ENCODE measurements at places on chromosomes 3 and 15. TPM values are rescaled to one million over a fixed set of nuclear protein-coding genes. Genes with fewer than 3 reads are reported as not detected.

DNA sequence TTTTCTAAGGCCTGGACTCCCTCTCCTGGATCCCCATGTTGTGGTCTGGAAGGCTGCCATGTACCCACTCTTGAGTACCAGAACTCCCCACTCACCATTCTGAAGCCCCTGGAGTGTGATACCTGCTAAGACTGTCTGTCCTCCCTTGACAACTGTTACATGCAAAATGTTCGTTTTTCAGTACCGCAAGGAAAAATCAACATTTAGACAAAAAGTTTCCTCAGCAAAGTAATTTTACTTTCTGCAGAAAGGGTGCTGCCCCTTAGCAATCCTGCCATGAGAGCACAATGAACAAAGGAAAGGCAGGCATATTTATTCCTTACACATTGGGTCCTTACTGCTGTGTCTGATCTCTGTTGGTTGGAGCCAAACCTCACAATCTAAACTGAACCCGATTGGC lies 7.0 kb upstream of the GK5 start:
- H3K4me3 ChIP-seq: no peak overlapping the region
- no peaks in the 10 kb centered on the region for H3K4me1 ChIP-seq
- H3K36me3 ChIP-seq: no peaks in the 10 kb centered on the region

DNA sequence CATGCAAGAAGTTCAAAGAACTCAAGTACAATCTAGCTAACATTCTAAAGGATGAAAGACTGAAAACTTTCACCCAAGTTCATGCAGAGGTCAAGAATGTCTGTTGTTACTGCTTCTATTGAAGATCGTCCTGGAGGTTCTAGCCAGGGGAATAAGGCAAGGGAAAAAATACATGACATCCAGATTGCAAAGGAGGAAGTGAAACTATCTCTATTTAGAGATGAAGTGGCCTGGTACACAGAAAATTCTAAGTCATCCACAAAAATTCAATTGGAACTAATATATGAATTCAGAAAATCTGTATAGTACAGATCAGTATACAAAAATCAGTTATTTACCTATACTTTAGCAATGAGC lies 693.0 kb downstream of the NR2F2 start:
- no peak overlapping the region for H3K4me3 ChIP-seq
- no peak for DNase-seq
- no peak overlapping the region for H3K27ac ChIP-seq
- H3K4me1 ChIP-seq: no peaks in the 10 kb centered on the region

DNA sequence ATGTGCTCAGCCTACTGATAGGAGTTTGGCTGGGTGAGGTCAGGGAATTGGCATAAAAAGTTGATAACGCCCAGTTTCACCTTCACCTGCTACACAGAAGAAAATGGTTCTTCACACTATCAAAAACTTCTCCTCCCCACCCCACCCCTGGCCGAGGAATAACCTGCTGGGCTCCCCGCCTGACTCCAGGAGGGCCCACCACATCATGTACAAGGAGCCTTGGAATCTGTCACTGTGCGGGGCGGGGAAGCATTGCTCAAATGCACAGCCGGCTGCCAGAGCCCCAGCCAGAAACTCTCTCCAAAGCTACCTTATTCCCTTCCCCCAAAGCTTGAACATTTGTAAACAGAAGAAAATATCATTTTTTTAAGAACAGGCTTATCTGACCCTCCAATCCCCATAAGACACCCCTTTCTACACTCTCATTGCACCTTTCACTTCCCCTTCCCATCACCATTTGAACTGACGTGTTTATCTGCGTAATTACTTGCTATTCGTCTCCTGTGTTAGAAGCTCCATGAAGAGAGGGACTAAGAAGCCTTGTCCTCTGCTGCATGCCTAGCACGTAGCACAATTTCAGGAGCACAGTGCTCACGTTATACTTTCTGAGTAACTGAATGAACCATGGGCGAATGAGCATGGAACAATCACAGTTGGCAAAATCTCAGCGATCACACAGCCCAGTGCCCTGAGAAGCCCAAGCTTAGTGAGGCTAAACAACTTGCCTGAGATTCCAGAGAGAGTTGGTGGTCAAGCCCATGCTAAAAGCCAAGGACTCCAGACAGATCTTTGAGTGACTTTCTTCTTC lies 82.9 kb downstream of the HES1 start:
- H3K4me1 ChIP-seq: peaks cover 13% of the 10 kb centered on the region
- H3K27me3 ChIP-seq: no peaks in the 10 kb centered on the region
- H3K4me3 ChIP-seq: no peak overlapping the region
- no peak overlapping the region for H3K27ac ChIP-seq
- DNase-seq: no peak
- no peaks in the 10 kb centered on the region for H3K36me3 ChIP-seq

Gene EOMES
- total RNA-seq: 0.17 TPM

- H3K4me1 ChIP-seq: no peaks in the 10 kb centered on the region
- no peaks in the 10 kb centered on the region for H3K36me3 ChIP-seq
- no peak overlapping the region for H3K4me3 ChIP-seq
- H3K27ac ChIP-seq: no peak overlapping the region
- no peak for DNase-seq
- H3K27me3 ChIP-seq: no peaks in the 10 kb centered on the region
Observed at GRCh38 chr3:132161608-132162007, 126.8 kb upstream of the CPNE4 start.

Gene ACP3
- total RNA-seq: 2.1 TPM

Measured in esophagus muscularis mucosa (tissue), 4 donors.